ENCODE measurements at places on chromosomes 13 and 19.

- DNase-seq = no peak
Measured at GRCh38 chr13:51346397-51346796, 6.9 kb downstream of the SERPINE3 start.

DNA sequence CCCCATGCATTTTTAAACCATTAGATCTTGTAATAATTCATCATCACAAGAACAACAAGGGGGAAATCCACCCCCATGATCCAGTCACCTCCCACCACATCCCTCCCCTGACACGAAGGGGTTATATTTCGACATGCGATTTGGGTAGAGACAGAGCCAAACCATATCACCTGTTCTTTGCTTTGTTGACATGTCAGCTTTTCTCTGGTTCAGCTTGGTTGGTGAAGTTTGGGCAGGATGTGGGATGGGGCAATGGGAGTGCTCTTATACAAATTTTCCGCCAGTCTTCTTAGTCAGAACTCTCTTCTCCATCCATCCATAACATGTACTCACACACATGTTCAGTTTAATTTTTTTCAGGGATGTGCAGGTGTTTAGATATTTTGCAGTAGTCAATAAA, 12.9 kb downstream of the TPP2 start:
- no peak for DNase-seq

- no peak for DNase-seq
Measured at GRCh38 chr13:45827318-45827717, 24.2 kb downstream of the SIAH3 start.

DNA sequence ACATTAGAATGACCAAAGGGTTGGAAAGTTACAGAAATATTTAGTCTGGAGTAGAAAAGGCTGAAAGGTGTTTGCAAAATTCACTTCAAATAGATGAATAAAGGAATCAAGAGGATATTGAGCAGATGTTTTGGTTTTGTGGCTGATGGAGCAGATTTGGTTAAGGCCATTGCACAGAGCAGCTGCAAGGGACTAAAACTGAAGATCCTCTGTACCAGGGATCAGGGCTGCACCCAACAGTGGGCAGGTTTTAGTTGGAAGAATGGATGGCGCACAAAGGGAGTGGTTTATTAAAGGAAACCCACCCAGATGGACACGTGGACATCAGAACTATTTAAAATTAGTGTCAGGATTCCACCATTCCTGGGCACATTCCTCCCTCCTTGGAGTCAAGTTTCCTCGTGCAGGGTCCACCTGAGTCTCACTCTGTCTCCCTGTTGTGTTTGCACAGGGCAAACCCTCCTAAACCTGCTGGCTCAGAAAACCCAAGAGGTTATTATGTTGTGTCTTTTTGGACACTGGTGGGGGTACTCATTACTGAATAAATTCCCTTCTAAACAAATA, 9.2 kb upstream of the UBAC2 start:
- no peak for DNase-seq

- DNase-seq = no peak
Measured at GRCh38 chr19:44841231-44841630, 4.9 kb upstream of the NECTIN2 start.

GRCh38 chr13:73369095-73369494, 310.3 kb downstream of the KLF5 start:
- DNase-seq = no peak

GRCh38 chr13:25930653-25931052, 121.2 kb downstream of the SHISA2 start:
- no peak for DNase-seq

DNA sequence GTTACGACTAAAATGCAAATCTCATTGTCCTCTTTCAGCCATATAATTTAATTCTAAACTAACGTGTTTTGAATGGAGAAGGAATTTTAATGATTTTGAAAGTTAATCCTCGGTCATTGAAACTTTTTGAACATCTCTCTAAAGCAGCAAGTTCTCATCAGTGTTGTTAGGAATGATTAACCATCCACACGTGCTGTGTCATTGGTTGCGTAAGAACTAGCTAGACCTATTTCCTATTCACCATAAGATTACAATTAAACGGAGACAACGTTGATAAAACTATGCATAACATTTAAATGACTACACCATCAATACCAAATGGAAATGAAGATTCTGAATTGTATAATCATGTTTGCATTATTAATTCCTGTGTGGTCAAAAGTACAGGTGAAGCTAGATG, 155.6 kb upstream of the IRS2 start:
- DNase-seq = no peak

DNA sequence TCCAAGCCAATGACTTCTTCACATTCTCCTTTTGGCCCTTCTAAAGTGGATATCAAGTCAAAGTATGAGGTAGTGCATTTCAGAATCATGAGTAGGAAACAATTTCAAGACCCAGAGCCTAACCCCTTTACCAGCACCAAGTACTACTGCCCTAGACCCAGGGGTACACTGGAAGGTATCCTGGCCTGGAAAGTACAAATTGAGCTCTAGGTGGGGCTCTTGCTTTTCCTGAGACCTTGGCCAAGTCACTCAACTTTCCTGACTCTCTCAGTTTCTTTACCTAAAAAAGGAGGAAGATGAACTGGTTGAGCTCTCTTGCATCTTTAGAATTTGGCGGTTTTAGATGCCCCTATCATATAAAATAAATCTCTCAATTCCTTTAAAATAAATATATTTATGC, 204.7 kb downstream of the FGF14 start:
- no peak for DNase-seq

GRCh38 chr13:93235258-93236015, 8.8 kb downstream of the GPC6 start:
- DNase-seq = no peak

DNA sequence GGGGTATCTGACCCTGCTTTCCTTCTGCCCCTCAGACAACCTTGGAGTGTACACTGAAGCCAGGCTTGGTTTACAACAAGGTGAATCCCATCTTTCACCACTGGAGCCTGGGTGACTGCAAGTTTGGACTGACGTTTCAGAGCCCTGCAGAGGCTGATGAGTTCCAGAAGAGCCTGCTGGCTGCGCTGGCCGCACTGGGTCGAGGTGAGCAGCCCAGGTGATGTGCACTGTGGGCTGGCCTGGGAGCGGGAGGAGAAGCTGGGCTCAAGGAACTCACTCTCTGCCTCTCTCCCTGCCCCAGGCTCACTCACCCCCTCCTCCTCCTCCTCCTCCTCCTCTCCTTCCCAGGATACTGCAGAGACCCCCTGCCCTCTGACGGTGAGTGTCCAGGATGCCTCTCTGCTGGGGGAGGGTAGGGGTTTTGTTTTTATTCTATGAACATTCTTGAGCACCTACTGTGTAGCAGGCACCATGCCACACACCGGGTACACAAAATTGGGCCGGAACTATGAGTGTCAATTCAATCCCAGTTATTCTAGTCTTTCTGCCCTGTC, 3.5 kb downstream of the SPRED3 start:
- DNase-seq = no peak

- no peak for DNase-seq
Measured at GRCh38 chr13:93182406-93182805, 44.2 kb upstream of the GPC6 start.

- no peak for DNase-seq
Measured at GRCh38 chr13:99501848-99502301, 603 bp downstream of the TM9SF2 start.

DNA sequence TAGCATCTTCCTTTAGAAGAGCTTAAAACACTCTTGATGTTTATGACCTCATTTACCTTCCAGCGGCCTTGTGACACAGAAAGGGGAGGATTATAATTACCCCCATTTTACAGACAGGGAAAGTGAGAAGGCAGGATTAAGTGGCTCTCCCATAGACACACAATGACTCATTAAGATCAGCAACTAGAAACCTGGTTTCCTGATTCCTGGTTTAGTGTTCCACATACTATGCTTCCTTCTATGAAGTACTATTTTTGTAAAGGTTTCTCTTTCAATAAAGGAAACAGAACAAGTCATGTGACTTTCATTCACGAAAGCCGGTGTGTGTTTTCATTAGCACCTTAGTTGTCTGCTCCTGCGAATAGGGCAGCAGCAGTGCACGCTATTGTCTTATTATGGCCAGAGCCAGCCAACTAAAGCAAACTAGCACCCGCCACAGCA, 8.3 kb downstream of the IRS2 start:
- no peak for DNase-seq

GRCh38 chr13:32047793-32048192, 16.2 kb downstream of the FRY start:
- no peak for DNase-seq

GRCh38 chr19:5809053-5809452, 4.2 kb downstream of the NRTN start:
- no peak for DNase-seq

GRCh38 chr13:112210371-112210770, 143.4 kb downstream of the SOX1 start:
- no peak for DNase-seq

DNA sequence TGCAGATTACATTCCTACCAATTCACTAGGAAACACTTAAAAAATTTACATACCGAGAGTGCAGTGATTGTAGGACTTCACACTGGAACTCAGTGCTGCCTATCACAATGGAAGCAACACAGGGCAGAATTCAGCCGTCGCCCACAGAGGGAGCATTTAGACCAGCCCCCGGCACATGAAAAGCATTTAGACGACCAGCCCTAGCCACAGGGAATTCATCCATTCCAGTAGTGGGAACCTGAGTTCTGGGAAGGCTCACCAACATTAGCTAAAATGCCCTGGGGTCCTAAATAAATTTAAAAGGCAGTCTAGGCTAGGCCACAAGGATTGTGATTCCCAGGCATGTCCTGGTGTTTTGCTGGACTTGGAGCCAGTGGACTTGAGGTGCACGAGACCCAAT, 155.2 kb downstream of the LIG4 start:
- no peak for DNase-seq

DNA sequence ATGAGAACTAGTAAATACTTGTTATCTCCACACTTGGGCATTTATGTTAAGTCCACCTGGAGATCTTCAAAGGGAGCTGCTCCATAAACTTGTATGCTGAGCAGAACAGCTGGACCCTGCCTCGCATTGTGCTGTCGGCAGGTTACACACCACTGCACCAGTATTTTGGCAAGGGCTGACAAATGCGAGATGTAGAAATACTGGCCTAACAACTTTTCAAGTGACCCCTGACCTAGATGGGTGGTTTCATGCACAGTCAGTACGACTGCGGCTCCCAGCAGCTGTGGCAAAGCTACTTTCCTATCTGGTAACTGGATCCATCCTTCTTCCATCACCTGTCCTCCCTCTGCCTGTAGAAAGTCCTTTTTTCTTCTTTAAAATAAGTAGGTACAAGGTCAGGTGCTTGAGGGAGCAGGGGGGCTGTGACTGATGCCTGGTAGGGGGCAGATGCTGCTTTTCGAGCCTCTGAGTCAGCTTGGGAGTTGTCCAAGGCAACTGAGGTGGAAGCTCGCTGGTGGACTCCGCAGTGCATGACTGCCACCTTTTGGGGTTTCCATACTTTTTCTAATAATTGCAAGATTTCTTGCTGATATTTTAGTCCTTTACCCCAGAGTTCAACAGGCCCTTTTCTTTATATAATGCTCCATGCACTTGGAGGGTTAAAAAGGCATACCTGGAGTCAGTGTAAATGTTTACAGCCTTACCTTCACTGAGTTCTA, 86.8 kb downstream of the SLC25A15 start:
- DNase-seq = no peak

DNA sequence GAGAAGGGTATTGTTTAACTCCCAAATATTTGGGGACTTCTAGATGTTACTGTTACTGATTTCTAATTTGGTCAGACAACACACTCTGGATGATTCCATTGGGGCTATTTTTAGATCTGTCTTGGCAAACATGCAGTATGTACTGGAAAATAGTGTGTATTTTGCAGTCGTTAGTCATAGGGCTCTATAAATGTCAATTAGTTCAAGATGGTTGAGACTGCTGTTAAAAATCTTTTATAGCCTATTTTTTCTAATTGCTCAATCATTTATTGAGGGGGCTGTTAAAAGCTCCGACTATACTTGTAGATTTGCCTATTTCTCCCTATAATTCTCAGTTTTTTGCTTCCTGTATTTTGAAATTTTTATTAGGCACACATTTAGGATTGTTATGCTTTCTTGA, 31.4 kb downstream of the PPP5C start:
- no peak for DNase-seq

GRCh38 chr19:33947265-33947964, 150.7 kb downstream of the KCTD15 start:
- DNase-seq = no peak

DNA sequence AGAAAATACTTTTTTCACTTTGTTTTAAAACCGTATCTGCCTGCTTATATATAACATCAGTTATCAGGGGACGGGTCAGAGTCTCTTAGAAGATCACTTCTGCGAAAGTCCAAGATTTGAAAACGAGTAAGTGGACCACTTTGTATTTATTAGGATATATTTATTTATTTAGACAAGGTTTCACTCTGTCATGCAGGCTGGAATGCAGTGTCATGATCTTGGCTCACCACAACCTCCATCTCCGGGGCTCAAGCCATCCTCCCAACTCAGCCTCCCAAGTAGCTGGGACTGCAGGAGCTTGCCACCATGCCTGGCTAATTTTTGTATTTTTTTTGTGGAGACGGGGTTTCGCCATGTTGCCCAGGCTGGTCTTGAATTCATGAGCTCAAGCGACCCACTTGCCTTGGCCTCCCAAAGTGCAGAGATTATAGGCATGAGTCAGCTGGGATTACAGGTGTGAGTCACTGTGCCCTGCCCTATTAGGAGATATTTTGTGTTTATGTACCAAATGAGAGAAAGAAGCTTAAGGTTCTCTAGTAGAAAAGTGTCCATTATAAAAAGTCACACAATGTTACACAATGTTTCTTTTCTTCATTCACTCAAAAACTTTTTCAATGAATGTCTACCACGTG, 39.5 kb downstream of the RASL11A start:
- no peak for DNase-seq

GRCh38 chr19:44572581-44572900, 40.8 kb upstream of the IGSF23 start:
- no peak for DNase-seq

DNA sequence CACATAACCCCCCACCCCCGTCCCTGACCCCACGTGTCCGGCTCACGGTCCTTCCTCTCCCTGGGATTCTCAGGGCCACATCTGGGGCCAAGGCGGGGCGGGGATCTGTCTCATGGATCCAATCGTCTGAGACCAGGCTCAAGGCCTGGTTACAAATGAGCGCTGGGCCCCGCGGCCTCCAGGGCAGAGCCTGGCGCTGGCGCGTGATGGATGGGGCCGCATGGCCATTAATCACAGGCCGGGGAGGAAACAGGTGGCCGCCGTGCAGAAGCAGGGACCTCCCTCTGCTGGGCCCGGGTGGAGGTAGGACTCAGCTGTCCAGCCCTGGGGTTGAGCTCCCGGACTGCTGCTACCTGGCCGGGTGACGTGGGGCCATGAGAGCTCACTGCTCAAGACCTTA, 5.8 kb upstream of the TLE5 start:
- no peak for DNase-seq

GRCh38 chr19:44857837-44858236, 11.7 kb downstream of the NECTIN2 start:
- DNase-seq = no peak

GRCh38 chr13:26727633-26728032, 33.0 kb downstream of the GPR12 start:
- no peak for DNase-seq

Data from substantia nigra (tissue), 51 donors.